ENCODE measurements at places on chromosomes 2 and 18.

GRCh38 chr18:36284671-36285295 is 12.7 kb upstream of the FHOD3 start:
- peak; percentile 62 for DNase-seq

- peak; percentile 91 for DNase-seq
Observed at GRCh38 chr18:55405893-55406406, 182.0 kb downstream of the TCF4 start.

DNA sequence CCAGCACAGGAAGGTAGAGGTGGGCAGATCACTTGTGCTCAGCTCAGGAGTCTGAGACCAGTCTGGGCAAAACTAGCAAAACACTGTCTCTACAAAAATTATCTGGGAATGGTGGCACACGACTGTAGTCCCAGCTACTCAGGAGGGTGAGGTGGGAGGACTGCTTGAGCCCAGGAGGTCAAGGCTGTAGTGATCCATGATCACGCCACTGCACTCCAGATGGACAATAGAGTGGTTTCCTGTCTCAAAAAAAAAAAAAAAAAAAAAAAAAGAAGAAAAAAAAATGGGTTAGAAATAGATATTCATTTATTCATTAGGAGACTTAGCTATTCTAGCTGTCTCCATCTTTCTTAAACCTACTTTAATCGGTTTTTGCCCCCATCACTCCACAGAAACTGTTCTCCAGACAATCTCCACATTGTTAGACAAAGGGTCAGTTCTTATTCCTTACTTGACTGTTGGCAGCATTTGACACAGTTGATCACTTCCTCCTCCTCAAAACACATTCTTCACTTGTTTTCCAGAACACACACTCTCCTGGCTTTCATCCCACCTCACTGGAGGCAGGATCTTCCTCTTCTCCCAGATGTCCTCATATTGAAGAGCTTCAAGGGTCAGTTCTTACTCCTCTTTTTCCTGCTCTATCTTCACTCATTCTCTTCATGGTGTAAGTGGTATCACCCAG is 103.1 kb downstream of the DTNB start:
- DNase-seq, result no peak

- DNase-seq, result peak; percentile 8
Observed at GRCh38 chr2:225766431-225766830, 366.9 kb downstream of the NYAP2 start.

GRCh38 chr2:21836719-21837118 is 713.0 kb downstream of the TDRD15 start:
- no peak for DNase-seq

DNA sequence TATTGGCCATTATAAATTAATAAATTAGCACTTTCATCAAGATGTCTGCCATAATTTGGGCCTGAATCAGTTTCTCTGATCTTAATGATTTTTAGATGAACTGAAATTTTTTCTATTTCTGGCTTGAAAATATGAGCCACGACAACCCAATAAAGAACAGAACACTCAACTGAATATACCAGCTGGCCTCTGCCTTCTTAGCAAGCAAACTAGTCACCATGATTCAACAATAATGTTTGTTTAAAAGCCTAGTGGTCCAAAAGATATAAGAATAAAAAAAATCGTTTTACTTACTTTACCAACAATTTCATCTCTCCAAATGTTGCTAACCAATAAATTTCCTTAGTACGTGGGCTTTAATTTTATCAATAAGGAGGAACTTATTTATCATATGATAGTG is 66.7 kb upstream of the TTN start:
- DNase-seq, result no peak

DNA sequence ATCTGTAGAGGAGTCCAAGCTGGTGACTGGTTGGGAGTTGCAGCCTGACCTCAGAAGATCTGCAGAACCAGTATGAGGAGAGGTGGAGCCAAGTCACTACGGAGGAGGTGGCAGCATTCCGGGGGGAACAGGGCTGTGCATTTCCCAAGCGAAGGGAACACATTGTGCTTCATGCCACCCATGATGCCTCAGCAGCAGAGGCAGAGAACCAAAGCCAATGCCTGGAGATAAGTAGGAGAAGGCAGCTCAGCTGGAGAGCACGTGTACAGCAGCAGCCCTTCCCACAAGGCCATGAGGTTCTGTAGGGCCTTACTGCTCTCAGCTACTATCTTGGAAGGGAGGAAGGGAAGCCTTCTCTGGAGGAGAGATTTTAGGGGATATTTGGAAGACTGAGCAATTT is 67.2 kb upstream of the LRPPRC start:
- no peak for DNase-seq

GRCh38 chr2:197838036-197838435 is 33.6 kb downstream of the PLCL1 start:
- DNase-seq, result no peak

DNA sequence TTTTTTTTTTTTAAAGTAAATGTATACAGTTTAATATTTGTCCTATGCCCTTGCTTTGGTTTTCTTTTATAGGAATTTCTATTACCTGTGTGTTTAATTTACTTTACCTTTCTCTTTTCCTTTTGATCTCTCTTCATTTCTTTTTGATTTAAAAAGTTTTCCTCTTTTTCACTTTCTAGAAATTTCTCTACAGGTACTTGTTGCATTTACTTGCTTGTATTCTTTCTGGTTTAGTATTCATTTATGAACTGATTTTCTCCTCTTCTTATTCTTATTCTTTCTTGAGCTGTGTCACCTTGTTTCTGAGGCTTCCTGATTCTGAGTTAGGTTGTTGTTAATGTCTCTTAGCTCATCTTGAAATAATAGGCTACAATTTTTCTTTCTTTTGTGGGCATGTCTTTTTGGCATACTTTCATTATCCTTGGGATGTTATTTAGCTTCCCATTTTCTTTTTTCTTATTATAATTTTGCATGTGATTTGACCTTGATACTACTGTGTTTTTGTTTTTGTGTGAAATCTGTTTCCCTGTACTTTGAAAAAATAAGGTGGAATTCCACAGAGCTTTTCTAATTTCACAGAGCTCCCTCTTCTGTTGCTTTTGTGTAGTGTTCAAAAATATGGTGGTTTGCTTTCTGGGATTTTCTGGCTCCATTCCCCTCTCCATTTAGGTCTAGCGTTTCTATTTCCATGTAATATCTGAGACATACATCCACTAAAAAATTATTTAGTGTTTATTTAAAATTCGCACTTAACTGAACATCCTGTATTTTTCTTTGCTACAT is 25.5 kb upstream of the ALMS1 start:
- DNase-seq, result no peak

DNA sequence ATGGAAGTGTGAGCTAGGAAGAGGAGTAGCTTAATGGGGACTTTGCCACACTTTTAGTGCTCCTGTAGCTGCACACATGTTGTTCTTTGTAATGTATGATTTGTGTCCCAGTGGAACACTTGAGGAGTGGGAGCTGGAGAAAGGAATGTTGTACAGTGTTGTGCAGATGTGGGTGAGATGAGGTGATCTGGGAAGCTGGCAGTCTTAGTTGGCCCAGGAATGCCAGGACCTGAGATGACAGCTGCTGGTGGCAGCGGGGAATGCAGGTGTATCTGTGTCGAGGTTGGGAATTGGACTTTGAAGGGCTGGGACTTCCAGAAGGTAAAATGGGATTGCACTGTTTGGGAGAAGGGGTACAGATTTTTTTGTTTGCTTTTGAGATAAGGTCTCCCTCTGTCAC is 23.6 kb downstream of the NEDD4L start:
- no peak for DNase-seq

DNA sequence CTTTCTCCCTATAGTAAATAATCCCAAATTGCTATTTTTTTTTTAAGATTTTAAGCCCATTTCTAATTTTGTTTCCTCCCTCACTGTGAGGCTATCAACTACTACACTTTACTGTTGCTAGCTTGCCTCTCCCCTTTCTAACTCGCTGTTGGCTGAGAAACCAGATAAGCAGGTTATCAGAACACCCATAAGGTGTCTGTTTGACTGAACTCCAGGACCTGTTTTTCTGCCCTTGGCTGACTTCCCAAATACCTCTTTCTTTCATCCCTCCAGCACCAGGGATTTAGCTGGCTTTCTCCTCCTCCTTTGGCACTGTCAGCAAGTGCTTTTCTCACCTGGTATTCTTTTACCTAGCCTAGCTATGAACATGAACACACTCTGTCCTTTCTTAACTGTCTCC is 11.1 kb downstream of the TRAK2 start:
- no peak for DNase-seq

DNA sequence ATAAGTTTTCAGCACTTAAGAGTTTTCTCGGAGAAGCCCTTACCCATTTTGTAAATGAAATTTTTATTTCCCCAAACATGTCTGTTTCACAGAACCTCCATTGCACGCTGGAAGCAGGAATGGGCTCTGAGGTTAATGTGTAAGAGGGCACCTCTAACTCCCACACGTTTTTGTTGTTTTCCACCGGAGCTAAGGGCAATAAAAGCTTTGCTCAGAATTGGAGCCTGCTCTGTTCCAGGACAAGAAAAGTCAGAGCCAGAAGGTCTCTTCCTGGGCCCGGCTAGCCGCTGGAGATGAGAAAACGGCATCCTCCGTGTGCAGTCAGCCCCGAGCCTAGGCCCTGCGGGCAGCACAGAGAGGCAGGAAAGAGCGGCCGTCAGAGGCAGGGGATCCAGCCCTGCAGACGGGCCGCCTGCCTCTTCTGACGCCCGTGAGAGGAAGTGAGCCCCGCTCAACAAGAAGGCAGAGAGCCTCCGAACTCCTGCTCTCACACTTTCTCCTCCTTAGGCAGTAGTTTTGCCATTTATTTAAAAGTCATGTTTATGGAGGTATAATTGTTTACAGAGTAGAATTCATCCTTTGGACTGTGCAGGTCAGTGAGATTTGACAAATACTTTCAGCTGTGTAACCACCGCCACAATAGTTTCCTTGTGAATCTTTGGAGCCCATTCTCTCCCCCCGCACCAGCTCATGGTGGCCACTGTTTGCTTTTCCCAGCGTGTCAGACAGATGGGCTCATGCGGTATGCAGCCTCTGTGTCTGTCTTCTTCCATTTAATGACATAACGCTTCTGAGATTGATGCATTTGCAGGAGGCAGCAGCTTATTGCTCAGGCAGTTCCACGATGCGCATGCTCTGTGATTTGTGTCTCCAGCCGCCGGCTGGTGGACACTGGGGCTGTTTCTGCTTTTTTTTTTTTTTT is 117.3 kb downstream of the GALR1 start:
- peak; percentile 26 for DNase-seq

- DNase-seq, result no peak
Observed at GRCh38 chr2:223735035-223735640, 102.2 kb downstream of the AP1S3 start.

DNA sequence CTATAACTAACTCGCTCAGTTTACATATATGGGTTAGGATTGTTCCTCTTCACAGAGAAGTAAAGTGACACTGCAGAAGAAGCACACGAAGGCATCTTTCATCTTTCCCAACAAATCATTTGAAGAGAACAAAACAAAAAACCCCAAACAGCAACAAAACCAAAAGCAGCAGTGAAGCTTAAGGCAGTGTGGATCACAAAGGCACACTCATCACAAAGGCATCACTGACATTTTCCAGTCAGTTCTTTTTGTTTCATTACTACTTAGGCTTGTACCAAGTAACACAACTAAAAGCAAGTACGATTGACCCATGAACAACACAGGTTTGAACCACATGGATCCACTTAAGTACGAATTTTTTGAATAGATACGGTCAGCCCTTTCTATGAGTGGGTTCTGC is 75.7 kb downstream of the RNF152 start:
- DNase-seq, result no peak

GRCh38 chr2:204072443-204073324 is 136.1 kb downstream of the ICOS start:
- no peak for DNase-seq

DNA sequence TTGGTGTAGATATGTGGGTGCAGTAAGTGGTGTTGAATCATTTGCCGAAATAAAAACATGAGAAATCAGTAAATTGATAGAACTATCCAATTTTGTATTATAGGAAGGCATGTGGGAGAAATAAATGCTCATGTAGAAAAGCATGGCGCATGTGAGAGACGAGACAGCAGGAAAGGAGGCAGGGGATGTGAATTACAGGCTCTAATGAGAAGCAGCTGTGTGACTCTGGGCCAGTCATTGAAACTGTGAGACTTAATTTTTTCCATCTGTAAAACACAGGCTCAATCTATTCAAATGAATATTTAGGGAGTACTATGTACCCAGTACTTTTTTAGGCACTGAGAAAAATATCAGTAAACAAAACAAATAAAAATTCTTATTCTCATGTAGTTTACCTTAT is 42.6 kb upstream of the MAP3K20 start:
- no peak for DNase-seq

DNA sequence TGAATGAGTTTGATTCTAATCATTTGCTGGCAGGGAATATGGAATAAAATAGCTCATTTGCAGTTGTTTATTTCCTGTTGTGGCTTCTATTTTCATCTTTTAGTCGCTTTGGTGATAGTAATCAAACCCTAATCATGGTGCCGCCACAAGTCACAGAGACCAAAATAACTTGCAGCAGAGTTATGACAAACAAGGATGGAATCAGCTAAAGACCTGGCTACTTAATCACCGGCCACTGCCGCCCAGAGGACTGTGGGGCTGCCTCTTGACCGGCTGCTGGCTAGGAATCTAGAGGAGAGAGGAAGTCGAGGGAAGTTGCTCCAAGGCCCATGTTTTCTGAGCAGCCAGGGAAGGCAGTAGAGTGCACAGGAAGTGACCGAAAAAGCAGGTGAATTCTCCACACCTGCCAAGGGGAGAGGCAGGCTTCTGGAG is 5.1 kb upstream of the SMAD7 start:
- DNase-seq, result no peak

DNA sequence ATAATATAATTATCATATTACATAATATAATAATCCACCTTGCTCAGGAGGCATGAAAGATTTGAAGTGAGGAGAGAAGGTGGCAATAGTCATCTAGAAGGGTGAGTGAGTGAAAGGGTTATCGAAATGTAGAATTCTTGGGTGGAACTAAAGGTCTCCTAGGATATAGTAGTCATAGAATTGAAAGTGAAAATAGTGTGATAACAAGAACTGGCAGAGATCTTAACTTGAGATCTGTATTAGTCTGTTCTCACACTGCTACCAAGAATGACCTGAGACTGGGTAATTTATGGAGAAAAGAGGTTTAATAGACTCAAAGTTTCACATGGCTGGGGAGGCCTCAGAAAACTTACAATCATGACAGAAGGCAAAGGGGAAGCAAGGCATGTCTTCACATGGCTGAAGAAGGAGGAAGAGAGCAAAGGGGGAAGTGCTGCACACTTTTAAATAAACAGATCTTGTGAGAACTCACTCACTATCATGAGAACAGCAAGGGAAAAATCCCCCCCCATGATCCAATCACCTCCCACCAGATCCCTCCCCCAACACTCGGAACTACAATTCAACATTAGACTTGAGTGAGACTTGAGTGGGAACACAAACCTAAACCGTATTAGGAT is 351.5 kb downstream of the NR4A2 start:
- DNase-seq, result no peak

- DNase-seq, result no peak
Observed at GRCh38 chr18:50360611-50361010, 14.2 kb upstream of the SKA1 start.

DNA sequence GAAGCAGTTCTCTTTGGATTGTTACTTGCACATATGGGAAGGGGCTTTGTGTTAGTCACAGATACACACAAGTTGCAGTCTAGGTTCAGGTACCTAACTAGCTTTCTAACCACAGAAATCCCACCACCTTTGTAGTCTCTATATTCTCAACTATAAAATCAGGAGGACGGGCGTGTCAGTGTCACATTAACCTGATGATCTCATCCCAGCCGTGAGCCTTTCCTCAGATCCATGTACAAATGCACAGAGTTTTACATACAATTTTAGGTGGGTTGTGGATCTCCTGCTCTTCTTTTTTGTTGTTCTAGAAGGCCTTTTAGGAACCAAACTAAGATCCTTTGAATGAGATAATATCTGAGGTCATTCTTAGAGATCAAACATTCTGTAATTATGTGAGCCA is 94.0 kb downstream of the ZNF532 start:
- DNase-seq, result no peak

GRCh38 chr2:219125225-219125885 is 35.3 kb downstream of the NHEJ1 start:
- no peak for DNase-seq
